ENCODE measurements at places on chromosomes 6 and 20. TPM values are rescaled to one million over a fixed set of nuclear protein-coding genes. Genes with fewer than 3 reads are reported as not detected.

Gene KCNK16
- not detected for total RNA-seq

Gene IMPG1
- 0.44 TPM for total RNA-seq

GRCh38 chr20:4304601-4305000 lies 289.2 kb upstream of the RNF24 start:
- DNase-seq: no peak

- DNase-seq: no peak
These were observed 37.3 kb upstream of the BPIFA2 start for GRCh38 chr20:33130568-33131061.

- DNase-seq: no peak
These were observed 23.3 kb upstream of the MAPRE1 start for GRCh38 chr20:32796383-32796948.

GRCh38 chr6:35512740-35513139 lies at the start of gene TULP1:
Gene TULP1, minus strand, starts transcription at chr6:35512896. Its CDS starts 38 bp downstream, at chr6:35512858.
- no peak for DNase-seq

- DNase-seq: no peak
These were observed 97.0 kb downstream of the SLC23A2 start for GRCh38 chr20:4904127-4904860.

GRCh38 chr6:101935732-101936131 lies 542.2 kb downstream of the GRIK2 start:
- DNase-seq: no peak

Measured in hepatocyte (in vitro differentiated cells).